Kidney tubule cell (primary cell): ENCODE measurements at places on chromosomes 7 and 10.

DNA sequence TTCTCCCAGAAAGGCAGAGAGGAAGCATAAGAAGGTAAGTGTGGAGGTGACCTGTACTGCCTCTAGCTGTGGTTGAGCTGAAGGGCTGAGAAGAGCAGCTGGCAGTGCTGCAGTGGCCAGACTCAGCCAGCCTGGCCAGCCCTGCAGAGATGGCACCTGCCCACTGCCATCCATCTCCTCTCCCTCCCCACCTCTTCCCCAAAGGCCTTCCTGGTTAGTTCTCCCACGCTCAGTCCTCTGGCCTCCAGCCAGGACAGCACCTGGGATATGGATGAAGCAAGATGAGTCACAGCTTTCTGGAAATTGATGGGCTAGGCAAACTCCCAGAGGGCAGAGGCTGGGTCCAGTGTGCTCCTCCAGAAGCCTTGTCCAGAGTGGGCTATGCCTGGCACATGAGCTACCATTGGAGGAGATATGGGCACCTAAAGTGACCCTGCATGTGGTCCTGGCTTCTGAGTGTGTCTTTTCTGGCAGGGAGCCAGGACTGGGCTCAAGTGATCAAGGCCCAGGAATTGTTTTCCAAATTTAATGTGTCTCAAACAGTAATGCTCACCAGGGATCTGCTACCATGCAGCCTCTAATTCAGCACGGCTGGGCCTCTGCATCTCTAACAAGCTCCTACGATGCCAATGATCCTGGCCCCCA lies 81.0 kb upstream of the CACUL1 start:
- peak; percentile 92 for DNase-seq

DNA sequence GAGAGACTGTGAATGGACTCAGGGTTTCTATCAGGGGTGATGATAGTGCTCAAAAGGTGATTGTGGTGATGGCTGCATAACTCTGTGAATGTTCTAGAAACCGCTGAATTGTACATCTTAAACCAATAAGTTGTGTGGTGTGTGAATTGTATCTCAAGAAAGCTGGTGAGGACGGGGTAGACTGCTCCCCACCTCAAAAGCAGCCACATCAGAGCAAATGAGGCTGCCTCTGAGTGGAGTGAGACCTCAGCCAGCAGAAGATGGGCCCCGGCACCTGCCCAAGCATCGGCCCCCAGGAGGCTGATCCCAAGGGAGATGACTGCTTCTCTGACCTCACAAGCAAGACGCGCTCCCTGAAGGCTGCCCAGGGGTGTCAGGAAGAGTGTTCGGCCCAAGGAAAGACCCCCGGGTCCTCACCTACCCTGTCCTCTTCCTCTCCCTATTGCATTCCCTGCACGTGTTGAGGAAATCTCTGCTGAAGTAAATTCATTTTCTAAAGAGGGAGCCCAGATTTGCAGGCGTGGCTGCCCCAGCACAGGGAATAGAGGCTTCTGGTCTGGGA lies 279.3 kb upstream of the SHH start:
- no peak for DNase-seq

DNA sequence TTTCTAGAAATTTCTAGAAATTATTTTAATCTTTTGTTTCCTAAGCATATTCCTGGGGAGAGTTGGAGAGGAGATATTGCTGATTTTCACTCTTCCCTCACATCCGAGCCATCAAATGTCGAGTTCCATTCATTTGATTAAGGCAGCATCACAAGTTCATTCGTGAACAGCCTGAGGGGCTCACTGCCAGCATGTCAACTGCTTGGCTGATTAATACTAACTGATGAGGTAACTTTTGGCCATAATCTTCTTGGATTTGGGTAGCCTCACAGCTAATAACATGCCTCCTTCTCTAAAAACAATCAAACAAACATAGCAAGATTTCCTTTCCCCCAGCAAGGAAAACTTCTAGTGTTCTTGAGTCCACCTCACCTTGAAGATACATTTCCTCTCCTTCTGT lies 87.1 kb upstream of the AFAP1L2 start:
- no peak for DNase-seq

DNA sequence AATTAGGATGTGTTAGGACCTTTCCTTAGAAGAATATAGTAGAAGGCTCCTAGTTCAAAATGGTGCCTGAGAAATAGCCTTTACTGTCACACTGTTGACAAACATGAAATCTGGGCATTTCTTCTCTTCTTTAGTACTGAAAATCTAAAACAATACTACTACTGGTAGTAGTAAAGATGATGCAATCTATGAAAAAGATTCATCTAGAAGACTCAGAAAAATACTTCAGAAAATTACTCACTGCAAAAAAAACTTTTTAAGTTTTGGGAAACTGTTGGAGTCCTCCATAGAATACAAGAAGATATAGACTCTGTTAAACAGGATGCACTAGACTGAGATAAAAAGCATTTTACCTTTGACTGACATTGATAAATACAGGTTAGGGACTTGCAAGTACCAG lies 67.1 kb downstream of the NRF1 start:
- no peak for DNase-seq

DNA sequence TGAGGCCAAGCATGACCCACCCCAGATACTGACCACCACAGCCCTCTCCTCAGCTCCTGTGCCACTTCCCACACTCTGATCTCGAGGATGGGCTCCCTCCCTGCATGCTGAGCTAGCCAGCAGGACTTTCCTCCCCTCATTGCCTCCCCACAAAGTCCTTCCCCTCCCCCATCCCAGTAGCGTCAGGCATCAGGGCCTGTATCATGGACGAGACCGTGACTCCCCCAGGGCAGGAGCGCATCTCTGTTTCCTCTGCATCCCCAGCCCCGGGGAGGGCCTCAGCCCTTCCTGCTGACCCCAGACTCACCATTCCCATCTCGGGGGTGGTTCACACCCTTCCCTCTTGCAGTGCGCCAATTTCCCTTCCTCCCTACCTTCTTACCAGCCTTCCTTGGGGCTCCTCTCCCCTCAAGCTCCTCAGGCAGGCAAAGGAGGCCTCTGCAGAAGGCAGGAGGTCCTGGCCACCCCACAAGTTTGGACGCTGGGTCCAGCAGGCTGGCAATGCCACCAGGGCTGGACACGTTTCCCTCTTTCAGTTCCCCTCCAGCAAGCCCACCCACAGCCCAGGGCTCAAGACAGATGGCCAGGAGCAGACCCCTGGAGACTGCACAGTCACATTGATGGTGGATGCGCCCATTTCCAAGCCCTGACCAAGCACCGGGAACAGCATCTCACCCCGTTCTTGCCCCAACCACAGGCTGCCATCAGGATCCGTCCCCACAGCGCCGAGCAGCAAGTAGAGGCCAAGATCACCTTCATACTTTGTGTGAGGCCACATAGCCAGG lies 36.5 kb downstream of the GRID1 start:
- no peak for DNase-seq

GRCh38 chr10:122276611-122277208 lies 5.6 kb downstream of the BTBD16 start:
- DNase-seq, result peak; percentile 69

DNA sequence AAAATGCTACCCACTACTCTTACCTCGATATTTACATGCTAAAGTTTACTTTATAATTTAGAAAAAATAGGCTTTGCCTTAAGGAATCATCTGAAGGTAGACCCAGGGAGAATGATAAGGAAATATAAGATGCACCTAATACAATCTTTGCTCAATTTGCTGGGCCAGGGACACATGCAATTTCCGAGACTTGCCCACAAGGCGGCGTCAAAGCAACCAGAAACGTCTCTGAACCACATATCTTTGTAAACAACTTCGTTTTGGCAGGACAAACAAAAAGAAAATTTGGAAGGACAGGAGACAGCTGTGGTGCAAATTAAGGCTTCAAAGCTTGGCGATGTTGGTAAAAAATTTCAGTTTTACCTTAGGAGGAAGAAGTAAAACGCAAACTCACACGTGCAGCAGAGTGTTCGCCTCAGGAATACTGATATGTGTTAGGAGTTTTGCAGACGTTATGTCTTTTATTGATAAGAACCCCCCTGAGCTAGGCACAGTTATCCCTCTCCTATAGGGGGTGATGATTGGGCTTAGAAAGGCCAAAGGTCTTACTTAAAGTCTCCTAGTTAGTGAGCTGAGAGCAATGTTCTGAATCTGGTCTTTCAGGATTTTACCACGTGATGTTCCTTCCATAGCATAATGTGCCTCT lies 134.3 kb downstream of the PRKCQ start:
- peak; percentile 55 for DNase-seq

- DNase-seq, result peak; percentile 15
These were observed 118.9 kb downstream of the PPP1R3A start for GRCh38 chr7:113799896-113800295.

DNA sequence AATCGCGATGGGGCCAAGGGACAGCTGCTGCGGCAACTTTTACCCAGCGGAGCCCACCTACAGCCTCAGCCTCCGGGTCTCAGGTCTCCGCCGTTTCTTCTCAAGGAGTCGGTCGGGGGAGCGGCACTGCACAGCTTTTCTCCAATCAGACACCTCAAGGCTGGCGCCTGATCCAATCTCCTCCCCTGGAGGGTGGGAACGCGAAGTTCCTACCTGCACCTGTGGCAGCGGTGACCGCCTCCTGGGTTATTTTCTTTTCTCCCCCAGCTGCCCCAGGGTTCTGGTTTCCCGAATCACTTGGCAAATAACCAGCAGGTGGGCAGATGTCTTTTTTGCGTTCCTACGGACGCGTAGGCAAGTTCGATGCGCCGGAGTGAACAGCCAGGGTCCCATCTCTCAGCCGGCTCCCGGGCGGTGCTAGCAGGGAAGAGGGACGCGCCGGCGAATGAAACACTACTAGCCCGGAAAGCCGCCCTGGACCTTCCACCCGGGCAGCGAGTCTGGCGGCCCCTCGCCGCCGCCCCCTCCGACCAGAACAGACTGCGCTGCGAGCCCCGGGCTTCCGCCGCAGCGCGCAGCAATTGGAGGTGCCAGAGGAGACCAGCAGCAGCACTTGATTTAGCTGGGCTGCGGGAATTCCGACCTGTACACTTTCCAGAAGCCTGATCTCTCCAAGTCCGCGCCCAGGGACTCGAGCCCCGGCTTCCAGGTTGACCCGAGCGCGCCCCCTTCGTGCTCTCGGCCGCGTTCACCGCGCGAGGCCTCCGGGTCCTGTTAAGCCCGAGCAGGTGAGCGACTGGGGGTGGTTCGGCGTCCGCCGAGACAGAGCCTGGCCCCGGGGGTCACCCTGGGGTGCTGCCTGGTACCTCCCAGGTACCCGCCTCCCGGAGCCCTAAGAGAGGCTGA lies at the start of gene PRR15:
PRR15 (plus strand) TSS at position 246 of the 906 bp plus-strand sequence. CDS start 2,495 bp downstream, outside the sequence.
- peak; percentile 90 for DNase-seq

DNA sequence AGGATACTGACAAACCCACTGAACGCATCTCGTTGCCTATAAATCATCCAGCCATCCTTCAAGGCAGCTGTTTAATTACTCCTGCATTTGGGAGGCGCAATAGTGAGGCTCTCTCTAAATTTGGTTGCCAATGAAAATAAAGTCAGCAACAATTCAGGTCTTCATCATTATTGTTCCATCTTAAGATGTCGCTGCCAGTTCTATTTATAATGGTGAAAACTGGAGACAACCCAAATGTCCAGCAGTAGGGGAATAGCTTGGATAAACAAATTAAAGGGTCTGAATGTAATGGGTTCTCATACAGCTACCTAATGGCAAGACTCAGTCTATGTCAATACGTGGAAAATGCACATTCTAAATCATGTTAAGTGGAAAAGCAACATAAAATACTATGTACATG lies 120.1 kb upstream of the PLXNA4 start:
- no peak for DNase-seq

DNA sequence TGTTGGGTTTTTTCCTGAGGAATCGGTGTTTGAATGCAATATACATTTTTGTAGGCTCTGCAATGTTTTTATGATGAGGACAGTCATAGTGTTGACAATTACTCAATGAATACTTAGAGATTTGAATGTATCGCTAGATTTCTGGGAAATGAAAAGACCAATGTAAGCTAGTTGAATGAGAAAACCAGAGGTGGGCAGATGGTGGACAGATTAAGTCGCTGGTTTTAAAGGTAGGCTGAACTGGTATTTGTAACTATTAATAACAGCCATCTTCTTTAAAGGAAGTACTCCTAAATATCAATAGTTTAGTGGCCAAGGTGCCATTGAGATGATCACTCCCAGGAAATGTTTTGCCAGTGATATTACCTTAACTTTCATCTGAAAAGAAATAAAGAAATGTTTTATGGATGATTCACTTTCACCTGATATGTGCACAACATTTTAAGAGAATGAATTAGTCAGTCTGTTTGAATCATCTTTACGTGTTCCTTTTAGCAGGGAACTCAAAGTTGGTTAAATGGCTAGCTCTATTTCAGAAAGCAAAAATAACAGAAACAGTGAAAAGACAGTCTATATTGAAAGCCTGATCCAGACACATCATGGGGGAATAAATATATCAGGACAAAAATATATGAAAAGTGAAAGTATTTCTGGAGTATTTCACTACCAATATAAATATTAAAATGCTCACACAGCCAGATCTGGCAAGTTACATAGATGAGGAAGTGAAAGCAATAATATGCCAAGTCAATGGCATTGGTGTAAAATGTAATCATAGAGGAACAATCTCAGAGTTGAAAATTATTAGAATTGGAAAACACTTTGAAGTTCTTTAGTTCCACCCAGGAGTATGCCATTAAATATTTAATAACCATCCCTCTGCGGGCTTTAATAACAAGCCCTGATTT lies 20.7 kb downstream of the MET start:
- DNase-seq, result peak; percentile 92

DNA sequence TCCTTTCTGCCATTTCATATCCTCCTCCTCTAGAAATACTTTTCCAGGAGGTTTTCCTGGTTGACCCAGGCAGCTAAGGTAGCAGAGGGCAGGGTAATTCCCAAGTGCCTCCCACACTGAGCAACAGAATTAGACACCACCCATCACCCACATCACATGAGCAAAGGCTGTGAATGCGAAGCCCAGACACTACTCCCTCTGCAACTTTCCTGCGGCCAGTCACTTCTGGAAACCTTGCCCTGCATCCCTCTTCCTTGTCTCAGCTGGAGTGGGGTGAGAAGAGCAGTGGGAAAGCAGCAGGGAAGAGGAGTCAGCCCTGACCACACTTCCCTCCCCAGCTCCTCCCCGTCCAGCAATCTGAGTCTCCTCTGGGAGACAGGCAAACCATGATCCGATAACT lies 15.2 kb downstream of the TMEM176B start:
- DNase-seq, result peak; percentile 82

GRCh38 chr7:9796241-9796640 lies 1177.4 kb upstream of the PHF14 start:
- no peak for DNase-seq

DNA sequence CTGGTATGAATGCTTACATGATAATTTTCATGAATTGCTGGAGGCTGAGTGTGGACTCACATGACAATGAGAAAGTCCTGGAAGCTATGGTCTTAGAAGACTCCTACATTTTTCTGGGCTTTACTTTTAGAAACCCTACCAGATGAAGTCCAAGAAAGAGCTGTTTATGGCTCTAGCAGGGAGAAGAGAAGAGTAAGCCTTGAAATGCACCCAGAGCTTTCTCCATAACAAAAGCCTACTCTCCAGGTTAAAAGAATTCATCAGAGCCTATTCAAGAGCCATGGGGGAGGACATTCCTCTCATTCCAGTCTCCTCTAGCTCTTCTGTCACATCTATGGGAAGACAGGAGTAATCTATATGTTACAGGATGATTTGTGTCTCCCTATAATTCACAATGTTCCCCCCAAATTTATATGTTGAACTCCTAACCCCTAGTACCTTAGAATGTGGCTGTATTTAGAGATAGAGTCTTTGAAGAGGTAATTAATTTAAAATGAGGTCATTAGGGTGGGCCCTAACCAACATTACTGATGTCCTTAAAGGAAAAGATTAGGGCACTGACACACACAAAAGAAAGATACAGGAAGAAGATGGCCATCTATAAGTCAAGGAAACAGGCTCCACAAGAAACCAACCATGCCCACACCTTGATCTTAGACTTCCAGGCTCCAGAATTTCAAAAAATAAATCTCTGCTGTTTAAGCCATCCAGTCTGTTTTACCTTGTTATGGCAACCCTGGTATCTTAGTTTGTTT lies 193.8 kb upstream of the PTER start:
- no peak for DNase-seq
